ENCODE measurements at places on chromosomes 3 and 15.

DNA sequence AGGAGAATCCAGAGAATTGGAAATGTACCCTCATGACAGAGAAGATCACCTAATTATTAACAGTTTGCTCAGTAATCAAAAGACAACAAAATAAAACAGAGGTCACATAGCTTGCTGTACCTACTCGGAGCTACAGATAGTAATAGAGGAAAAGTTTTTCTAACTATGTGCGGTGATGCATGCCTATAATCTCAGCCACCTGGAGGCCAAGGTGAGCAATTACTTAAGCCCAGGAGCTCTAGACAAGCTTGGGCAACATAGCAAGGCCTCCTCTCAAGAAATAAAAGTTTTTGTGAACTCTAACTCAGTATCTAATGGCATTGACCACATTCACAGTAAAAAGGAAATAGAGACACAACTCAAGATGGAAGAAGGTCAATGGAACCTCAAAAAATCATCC lies 243.6 kb downstream of the ATP8B4 start:
- no peak for DNase-seq

DNA sequence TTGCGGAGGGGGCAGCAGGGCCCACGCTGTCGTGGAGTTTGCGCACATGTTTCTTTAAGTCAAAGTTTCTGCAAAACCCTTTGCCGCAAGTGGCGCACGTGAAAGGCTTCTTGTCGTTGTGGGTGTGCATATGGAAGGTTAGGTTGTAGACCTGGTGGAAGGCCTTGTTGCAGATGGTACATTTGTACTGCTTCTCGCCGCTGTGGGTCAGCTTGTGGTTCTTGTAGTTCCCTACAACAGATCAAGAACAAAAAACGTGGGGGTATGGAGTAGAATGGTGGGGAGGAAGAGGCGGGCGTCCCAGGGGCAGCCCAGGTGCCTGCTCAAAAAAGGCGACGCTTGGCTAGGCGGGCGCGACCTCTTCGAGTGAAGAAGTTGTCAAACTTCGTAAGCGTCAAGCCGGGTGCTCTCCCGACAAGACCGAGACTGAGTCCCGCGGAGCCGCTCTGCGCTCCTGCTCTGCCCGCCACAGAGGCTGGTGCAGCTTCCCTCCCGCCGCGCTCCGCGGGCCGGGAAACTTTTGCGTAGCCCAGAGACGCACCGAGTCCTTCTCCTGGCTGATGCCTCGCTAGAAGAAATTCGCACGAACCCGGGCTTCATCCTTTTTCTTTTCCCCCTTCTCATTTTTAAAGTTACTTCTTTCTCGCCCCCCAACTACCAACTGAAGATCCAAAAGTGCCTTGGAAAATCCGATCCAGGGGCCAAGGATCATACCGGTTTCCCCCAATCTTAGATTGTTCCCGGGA lies 3.1 kb downstream of the FEZF2 start:
- no peak for DNase-seq

DNA sequence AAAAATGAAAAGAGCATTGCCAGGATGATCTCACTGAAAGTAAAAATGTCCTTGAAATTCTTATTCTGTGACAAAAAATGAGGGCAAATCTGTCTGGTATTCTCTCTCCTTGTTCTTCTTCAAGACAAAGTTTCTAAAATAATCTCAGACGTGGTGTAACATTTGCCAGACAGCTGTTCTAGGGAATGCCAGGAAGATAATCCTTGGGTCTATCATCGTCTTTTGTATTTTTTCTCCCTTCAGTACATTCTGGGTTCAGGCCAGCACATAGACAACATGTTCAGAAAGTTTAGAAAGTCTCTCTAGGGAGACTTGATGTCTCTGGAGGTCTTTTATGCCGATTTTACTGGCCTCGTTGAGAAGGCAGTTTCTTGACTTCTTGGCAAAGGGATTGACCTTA lies 121.2 kb upstream of the HES1 start:
- DNase-seq: no peak

DNA sequence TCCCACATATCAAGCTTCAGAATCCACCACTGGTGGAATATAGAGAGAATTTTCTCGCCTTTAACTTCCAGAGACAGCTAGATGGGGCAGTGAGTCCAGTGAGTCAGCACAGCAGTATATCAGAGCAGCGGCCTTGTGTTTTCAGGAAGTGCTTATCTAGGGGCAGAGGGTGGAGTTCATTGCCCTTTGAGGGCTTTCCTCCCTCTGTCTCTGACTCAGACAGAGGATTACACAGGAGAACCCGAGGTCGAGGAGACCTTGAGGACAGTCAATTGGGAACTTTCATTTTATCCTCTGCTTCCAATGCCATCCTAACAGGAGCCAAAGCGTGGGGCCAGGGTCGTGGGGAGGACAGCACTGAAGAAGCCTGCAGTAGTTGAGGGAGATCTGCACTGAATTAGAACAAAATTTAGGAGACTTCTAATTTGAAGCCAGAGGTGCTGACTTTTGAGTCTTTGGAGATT lies 109.6 kb upstream of the UMPS start:
- DNase-seq: no peak
